ENCODE measurements at places on chromosomes 6 and 20. TPM values are rescaled to one million over a fixed set of nuclear protein-coding genes. Genes with fewer than 3 reads are reported as not detected.

The TREML2 gene
- 15.1 TPM for total RNA-seq

The LIN28B gene
- total RNA-seq: not detected

The MEP1A gene
- not detected for total RNA-seq

The SDC4 gene
- not detected for total RNA-seq

- no peak for DNase-seq
Observed at GRCh38 chr6:169763881-169764280, 12.5 kb downstream of the ERMARD start.

GRCh38 chr6:111666847-111667246 lies 61.2 kb upstream of the TRAF3IP2 start:
- DNase-seq: no peak

GRCh38 chr20:9422321-9423057 lies 91.9 kb upstream of the LAMP5 start:
- DNase-seq: no peak

- no peak for DNase-seq
Observed at GRCh38 chr6:52435345-52435744, 15.2 kb downstream of the EFHC1 start.

GRCh38 chr6:24968783-24969182 lies 33.0 kb upstream of the RIPOR2 start:
- no peak for DNase-seq

GRCh38 chr6:121557146-121557940 lies 121.9 kb downstream of the GJA1 start:
- no peak for DNase-seq

- DNase-seq: no peak
Observed at GRCh38 chr20:60063048-60063451, 104.8 kb downstream of the CDH26 start.

- no peak for DNase-seq
Observed at GRCh38 chr6:1076531-1077459, 235.1 kb upstream of the FOXQ1 start.

GRCh38 chr6:26195376-26195923 lies 108.2 kb downstream of the HFE start:
- DNase-seq: peak; percentile 96

DNA sequence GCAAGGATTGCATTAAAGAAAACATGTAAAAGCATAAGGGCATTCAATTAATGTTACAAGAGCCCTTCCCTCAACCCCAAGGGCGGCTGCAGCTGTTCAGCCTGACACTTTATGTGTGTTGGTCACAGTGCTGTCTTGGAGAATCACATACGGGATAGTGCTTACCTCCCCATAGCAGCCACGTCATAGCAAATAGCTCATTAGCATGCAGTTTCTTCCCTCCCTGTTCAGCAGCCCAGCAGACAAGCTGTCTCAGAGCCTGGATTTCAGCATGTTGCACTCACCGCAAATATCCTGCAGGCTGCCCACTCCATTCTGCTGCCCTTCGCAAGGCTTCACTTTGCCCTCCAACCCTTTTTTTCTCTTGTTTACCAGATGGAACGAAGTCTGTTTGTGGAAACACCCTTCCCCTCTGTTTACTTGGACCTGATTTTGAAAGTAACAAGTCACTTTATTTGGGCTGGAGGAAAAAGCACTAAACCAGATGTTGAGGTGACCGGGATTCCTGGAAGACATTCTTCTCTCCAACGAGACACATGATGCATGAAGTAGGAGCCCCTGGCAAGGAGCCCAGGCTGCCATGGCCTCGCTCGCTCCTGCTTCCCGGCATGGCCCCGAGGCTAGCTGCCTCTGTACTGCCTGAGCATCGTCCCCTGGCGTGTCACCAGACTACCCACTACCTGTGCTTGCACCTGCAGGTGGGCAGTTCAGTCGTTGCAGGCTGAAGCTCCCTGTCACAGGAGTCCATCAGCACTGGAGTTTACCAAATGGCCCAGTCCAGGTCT lies 151.6 kb upstream of the GMDS start:
- DNase-seq: no peak

GRCh38 chr6:48048451-48049146 lies 62.4 kb downstream of the PTCHD4 start:
- DNase-seq: no peak

GRCh38 chr6:36827261-36828079 lies 11.8 kb downstream of the CPNE5 start:
- DNase-seq: no peak
